HepG2 (cell line): ENCODE measurements at places on chromosomes 3 and 15. TPM values are rescaled to one million over a fixed set of nuclear protein-coding genes. Genes with fewer than 3 reads are reported as not detected.

Gene MEIS2
- 12.4 and 12.6 TPM in 2 replicates for total RNA-seq

Gene PPARG
- 13.9 and 14.4 TPM in 2 replicates for total RNA-seq

Gene RBP2
- 2.5 TPM in 2 replicates for total RNA-seq

Gene RABL3
- 31.9 and 48.3 TPM in 2 replicates for total RNA-seq

Gene CCRL2
- not detected in 2 replicates for total RNA-seq

Gene AKAP13
- 27.1 and 30.8 TPM in 2 replicates for total RNA-seq

Gene SEC61A1
- total RNA-seq = 128 and 203 TPM in 2 replicates

Gene CCNB2
- total RNA-seq = 80.9 and 108 TPM in 2 replicates

Gene PRC1
- total RNA-seq = 162 and 214 TPM in 2 replicates

Gene AADAC
- total RNA-seq = 1.2 and 1.5 TPM in 2 replicates

Gene TMCO5A
- not detected in 2 replicates for total RNA-seq

Gene PLD1
- 27.1 and 33.6 TPM in 2 replicates for total RNA-seq

Gene ATP13A4
- 0.07 TPM in 1 of 2 replicates, not detected in the other for total RNA-seq

Gene PCOLCE2
- total RNA-seq = 1.1 and 2.0 TPM in 2 replicates

Gene P3H2
- total RNA-seq = not detected in 2 replicates
